ENCODE measurements at places on chromosomes 4 and X. TPM values are rescaled to one million over a fixed set of nuclear protein-coding genes. Genes with fewer than 3 reads are reported as not detected.

The CTPS2 gene
- 9.6 TPM for total RNA-seq

The QRFPR gene
- not detected for total RNA-seq

The LPAR4 gene
- total RNA-seq: not detected

The VGLL1 gene
- total RNA-seq: not detected

The NDST3 gene
- not detected for total RNA-seq

The ARMCX4 gene
- total RNA-seq: 0.15 TPM

The GUCY1A1 gene
- total RNA-seq: not detected

The F9 gene
- not detected for total RNA-seq

The GNRHR gene
- not detected for total RNA-seq

The HMGN5 gene
- 3.0 TPM for total RNA-seq

The WWC2 gene
- total RNA-seq: 39.1 TPM

The SASH3 gene
- 0.42 TPM for total RNA-seq

The SMIM31 gene
- not detected for total RNA-seq

The PFKFB1 gene
- 0.81 TPM for total RNA-seq

The LRP2BP gene
- 2.9 TPM for total RNA-seq

The TLR6 gene
- 4.8 TPM for total RNA-seq

The SSX4 gene
- total RNA-seq: not detected

The SUPT20HL2 gene
- total RNA-seq: not detected

The REELD1 gene
- 0.25 TPM for total RNA-seq

The DSPP gene
- not detected for total RNA-seq

The HS6ST2 gene
- 24.6 TPM for total RNA-seq

The DRD5 gene
- total RNA-seq: not detected

The NDP gene
- total RNA-seq: not detected

The NKAP gene
- 9.3 TPM for total RNA-seq

The TMEM31 gene
- not detected for total RNA-seq

The COL25A1 gene
- total RNA-seq: not detected

The PDCL2 gene
- total RNA-seq: 0.47 TPM

The GPC3 gene
- 0.98 TPM for total RNA-seq

The BRS3 gene
- not detected for total RNA-seq

The GPRASP3 gene
- total RNA-seq: 3.1 TPM

The TRIM2 gene
- 41.4 TPM for total RNA-seq

The NMU gene
- total RNA-seq: 81.1 TPM

The ADAMTS3 gene
- total RNA-seq: not detected

The SERTM2 gene
- not detected for total RNA-seq

Data from HCT116 (cell line).